Stimulated activated CD4-positive, alpha-beta T cell treated with anti-CD3 and anti-CD28 coated beads, Interleukin-15, amount 100 ng/mL, for 24 hours (primary cell): ENCODE measurements at places on chromosomes 2 and 18.

DNA sequence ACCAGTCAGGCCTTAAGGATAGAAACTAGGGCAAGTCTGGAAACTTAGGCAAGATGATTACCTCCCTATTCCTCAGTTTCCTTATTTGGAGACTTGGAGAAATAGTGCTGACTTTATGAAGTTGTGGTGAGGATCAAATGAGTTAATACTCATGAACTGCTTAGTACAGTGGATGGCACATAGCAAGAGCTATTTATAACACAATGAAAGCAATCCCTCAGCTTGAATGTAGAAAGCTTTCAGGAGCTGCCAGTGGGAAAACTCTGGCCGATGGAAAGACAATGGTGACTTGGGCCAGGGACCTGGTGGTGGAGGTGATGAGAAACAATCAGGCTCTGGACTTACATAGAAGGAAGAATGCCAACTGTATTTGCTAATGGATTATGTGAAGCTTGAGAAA lies 269.4 kb upstream of the THUMPD2 start:
- no peak for DNase-seq

DNA sequence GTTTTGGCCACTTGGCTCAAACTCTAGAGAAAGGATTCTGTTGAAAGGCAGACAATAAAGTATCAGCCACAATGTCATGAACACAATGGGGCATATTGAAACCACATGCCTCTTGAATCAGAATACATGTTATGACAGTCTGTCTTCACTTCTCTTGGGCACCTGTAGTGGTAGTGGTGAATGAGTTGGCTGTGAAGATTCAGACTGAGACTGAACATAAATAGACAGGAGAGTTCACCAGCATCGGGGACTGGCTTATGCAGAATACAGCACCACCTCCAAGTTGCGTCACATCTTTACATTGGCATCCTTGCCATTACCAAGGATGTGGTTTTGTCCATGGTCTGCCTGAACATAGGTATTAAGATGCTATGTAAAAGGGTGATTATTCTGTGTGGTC lies 336.8 kb downstream of the MYCN start:
- DNase-seq, result no peak

- no peak for DNase-seq
These were observed 146.8 kb upstream of the HS6ST1 start for GRCh38 chr2:128465246-128466170.

- no peak for DNase-seq
These were observed 72.5 kb downstream of the SH3BP4 start for GRCh38 chr2:235024191-235024860.

GRCh38 chr2:212177724-212178123 lies 360.9 kb downstream of the ERBB4 start:
- DNase-seq, result no peak

- no peak for DNase-seq
These were observed 194.4 kb downstream of the ALK start for GRCh38 chr2:29726976-29727375.

DNA sequence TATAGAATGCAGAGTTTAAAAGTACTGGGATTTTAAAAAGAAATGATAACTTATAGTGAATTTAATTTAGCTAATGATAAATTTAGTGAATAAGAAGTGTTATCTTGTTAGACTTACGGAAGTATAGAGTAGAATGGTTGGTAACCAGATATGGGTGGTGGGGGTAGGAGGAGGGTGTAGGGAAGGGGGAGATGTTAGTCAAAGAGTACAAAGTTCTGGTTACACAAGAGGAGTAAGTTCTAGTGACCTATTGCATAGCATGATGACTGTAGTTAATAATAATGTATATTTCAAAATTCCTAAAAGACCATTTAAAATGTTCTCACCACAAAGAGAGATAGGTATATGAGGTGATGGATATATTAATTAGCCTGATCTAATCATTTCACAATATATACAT lies 184.8 kb upstream of the STON1 start:
- no peak for DNase-seq

GRCh38 chr2:196989496-196989895 lies 63.0 kb upstream of the PGAP1 start:
- no peak for DNase-seq

- no peak for DNase-seq
These were observed 483.7 kb downstream of the PTPRM start for GRCh38 chr18:8050616-8051329.
